ENCODE measurements at places on chromosomes 3 and 15.

DNA sequence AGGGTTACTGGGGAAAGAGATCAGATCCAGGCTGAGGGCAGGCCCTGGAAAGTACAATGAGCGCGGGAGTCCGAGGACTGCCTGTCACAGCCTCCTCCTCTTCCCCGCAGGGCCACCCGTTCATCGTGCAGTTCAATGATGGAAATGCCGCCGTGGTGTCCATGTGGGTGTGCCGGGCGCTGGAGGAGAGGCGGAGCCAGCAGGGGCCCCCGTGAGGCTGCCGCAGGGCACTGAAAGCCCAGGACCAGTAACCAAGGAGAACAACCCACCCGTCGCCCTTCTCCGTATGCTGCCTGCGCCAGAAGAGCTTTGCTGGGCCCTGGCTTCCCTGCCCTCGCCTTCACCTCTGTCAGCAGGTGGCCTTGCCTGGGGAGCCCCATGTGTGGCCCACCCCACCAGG is 18.8 kb upstream of the SKOR1 start:
- H3K36me3 ChIP-seq: peaks cover 15% of the 10 kb centered on the region
- H3K27me3 ChIP-seq: no peaks in the 10 kb centered on the region
- H3K4me3 ChIP-seq: no peak overlapping the region
- peaks cover 18% of the 10 kb centered on the region for H3K4me1 ChIP-seq

- H3K4me1 ChIP-seq: no peaks in the 10 kb centered on the region
- H3K27ac ChIP-seq: no peak overlapping the region
- no peaks in the 10 kb centered on the region for H3K27me3 ChIP-seq
- no peak overlapping the region for H3K4me3 ChIP-seq
- no peaks in the 10 kb centered on the region for H3K36me3 ChIP-seq
These were observed 87.9 kb downstream of the WDR72 start for GRCh38 chr15:53671545-53671944.

GRCh38 chr15:97215629-97216028 is 744.9 kb upstream of the ARRDC4 start:
- no peak for DNase-seq
- no peak overlapping the region for H3K4me3 ChIP-seq
- H3K4me1 ChIP-seq: no peaks in the 10 kb centered on the region

DNA sequence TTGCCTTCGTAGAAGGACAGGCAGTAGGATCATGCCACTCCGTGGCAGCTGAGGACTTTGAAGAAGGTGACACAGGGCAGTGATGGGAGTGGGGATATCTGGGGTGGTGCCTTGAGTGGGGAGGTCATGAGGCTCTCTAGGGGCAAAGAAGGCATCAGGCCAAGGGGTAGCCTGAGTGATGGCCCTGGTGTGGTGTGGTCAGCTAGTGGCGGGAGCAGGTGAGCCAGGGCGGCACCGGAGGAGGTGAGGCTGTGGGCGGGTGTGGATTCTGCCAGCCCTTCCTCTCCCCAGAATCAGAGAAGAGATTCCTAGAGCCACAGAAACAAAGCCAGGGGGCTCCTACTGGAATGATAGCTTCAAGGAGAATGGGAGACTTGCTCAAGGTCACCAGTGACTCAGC is 18.4 kb downstream of the WNT7A start:
- DNase-seq: no peak
- H3K4me3 ChIP-seq: no peak overlapping the region
- no peak overlapping the region for H3K27ac ChIP-seq

GRCh38 chr3:69309814-69310213 is 76.1 kb downstream of the FRMD4B start:
- H3K36me3 ChIP-seq: peaks cover 52% of the 10 kb centered on the region
- H3K27me3 ChIP-seq: no peaks in the 10 kb centered on the region
- DNase-seq: no peak
- H3K4me3 ChIP-seq: no peak overlapping the region

DNA sequence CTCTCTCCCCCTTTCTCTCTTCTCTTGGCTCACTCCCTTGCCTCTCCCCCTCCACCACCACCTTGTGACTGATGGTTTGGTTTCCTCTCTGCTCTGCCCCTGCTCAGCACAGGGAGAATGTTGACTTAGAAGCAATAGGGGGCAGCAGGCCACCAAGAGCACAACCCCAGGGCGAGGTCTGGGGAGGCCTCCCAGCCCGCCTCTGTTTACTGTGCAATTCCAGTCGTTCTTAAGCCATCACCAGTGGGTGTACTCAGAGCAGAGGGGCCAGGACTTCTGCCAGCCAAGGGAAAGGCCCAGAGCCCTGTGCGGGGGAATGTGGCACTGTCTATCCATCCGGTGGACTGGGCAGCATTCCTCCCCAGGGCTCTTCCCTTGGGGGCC is 5.7 kb upstream of the APEH start:
- no peaks in the 10 kb centered on the region for H3K27me3 ChIP-seq
- no peak for DNase-seq
- H3K4me3 ChIP-seq: no peak overlapping the region
- H3K4me1 ChIP-seq: peaks cover 12% of the 10 kb centered on the region

- H3K27me3 ChIP-seq: no peaks in the 10 kb centered on the region
- H3K4me1 ChIP-seq: no peaks in the 10 kb centered on the region
- H3K36me3 ChIP-seq: no peaks in the 10 kb centered on the region
- H3K4me3 ChIP-seq: no peak overlapping the region
- DNase-seq: no peak
- no peak overlapping the region for H3K27ac ChIP-seq
These were observed 545.0 kb downstream of the OTOL1 start for GRCh38 chr3:162041622-162042021.

DNA sequence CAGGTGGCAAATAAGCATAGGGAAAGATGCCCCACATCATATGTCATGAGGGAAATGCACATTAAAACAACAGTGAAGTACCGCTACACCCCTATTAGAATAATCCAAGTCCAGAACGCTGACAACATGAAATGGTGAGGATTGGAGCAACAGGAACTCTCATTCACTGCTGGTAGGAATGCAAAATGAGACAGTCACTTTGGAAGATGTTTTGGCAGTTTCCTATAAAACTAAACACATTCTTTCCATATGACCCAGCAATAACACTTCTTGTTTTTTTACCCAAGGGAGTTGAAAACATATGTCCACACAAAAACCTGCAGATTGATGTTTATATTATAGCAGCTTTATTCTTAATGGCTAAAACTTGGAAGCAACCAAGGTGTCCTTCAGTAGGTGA is 116.4 kb upstream of the TOPAZ1 start:
- no peaks in the 10 kb centered on the region for H3K36me3 ChIP-seq
- H3K27ac ChIP-seq: no peak overlapping the region
- H3K27me3 ChIP-seq: peaks cover under 1% of the 10 kb centered on the region
- H3K4me1 ChIP-seq: no peaks in the 10 kb centered on the region

- no peak for DNase-seq
- H3K4me1 ChIP-seq: no peaks in the 10 kb centered on the region
- no peaks in the 10 kb centered on the region for H3K36me3 ChIP-seq
- no peaks in the 10 kb centered on the region for H3K27me3 ChIP-seq
- H3K4me3 ChIP-seq: no peak overlapping the region
These were observed 56.0 kb downstream of the ATP2B2 start for GRCh38 chr3:10449436-10449835.

GRCh38 chr3:153349108-153349499 is 187.1 kb downstream of the RAP2B start:
- no peaks in the 10 kb centered on the region for H3K4me1 ChIP-seq
- no peaks in the 10 kb centered on the region for H3K27me3 ChIP-seq
- no peaks in the 10 kb centered on the region for H3K36me3 ChIP-seq
- no peak overlapping the region for H3K4me3 ChIP-seq
- H3K27ac ChIP-seq: no peak overlapping the region

GRCh38 chr3:110946810-110947209 is 124.8 kb upstream of the NECTIN3 start:
- H3K36me3 ChIP-seq: 0 out of 2 replicates have a peak, but pooled peaks cover 4% of the 10 kb centered on the region
- no peak for DNase-seq
- H3K4me3 ChIP-seq: no peak overlapping the region
- H3K27ac ChIP-seq: no peak overlapping the region

DNA sequence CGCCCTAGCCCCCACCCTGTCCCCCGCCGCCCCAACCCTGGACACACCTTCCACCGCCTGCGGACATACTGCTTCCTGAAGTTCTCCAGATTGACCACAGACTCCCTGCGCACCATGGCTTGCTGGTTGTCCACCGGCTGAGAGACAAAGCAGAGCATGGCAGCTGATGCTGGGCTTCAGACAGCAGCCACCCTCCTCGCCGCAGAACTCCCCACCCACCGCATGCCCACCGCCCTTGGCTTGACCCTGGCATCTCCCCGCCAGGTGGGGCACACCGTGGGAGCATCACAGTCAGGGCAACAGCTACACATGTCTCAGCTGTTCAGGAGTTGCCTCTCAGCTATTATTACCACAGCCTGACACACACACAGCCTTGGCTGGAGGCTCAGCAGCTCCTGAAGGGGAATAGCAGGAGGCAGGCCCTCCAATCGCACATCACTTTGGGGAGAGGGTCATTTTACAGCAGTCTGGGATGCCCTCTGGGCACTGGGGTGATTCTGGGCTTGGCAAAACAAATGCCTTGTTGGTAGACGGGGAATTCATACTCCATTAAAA is 78.4 kb upstream of the HERC1 start:
- H3K4me1 ChIP-seq: no peaks in the 10 kb centered on the region
- DNase-seq: no peak
- no peak overlapping the region for H3K27ac ChIP-seq
- peaks cover 6% of the 10 kb centered on the region for H3K27me3 ChIP-seq

- no peak for DNase-seq
- H3K4me1 ChIP-seq: peaks cover 4% of the 10 kb centered on the region
- H3K27ac ChIP-seq: no peak overlapping the region
These were observed 54.0 kb downstream of the OTOL1 start for GRCh38 chr3:161550491-161551195.

- no peak overlapping the region for H3K27ac ChIP-seq
- no peak overlapping the region for H3K4me3 ChIP-seq
- H3K36me3 ChIP-seq: no peaks in the 10 kb centered on the region
- H3K4me1 ChIP-seq: no peaks in the 10 kb centered on the region
- no peaks in the 10 kb centered on the region for H3K27me3 ChIP-seq
- no peak for DNase-seq
These were observed 219.5 kb upstream of the LRTM1 start for GRCh38 chr3:55147406-55147805.

DNA sequence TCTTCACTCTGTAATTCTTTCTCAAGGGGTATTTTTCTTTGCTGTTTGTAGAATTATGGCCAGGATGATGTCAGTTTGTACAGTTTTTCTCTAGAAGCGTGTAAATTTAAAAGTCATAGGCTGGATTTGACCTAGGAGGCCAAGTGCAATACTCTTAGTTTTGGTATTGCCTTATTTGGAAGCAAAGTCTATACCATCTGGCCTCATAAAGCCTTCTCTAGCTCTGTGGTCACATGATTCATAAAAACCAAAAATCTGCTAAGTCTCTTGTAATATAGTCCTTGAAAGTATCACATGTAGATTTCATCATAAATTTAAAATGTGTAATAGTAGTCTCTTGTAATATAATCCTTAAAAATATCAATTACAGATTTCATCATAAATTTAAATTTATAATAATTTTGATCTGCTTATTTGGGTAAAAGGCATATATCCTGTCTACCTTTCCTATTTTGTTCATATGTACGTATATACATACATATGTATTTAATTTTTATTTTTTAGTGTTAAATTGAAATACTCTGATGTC is 25.6 kb downstream of the TEX9 start:
- DNase-seq: no peak
- H3K36me3 ChIP-seq: no peaks in the 10 kb centered on the region
- no peaks in the 10 kb centered on the region for H3K27me3 ChIP-seq
- no peak overlapping the region for H3K4me3 ChIP-seq
- H3K4me1 ChIP-seq: no peaks in the 10 kb centered on the region

DNA sequence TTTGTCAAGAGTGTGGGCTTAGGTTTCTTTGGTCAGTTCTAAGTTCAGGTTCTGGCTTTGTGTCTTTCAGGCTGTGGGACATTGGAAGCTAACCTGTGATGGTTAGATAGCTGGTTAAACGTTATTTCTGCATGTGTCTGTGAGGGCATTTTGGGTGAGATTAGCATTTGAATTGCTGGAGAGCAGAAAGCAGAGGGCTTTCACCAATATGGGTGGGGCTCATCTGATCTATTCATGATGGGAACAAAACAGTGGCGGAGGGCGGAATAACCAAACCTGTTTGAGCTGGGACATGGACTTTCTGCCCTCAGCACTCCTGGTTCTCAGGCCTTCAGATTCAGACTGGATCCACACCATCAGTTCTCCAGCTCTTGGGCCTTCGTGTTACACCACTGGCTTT is 195.4 kb downstream of the KLF13 start:
- no peaks in the 10 kb centered on the region for H3K36me3 ChIP-seq
- no peak overlapping the region for H3K4me3 ChIP-seq
- no peak for DNase-seq
- no peaks in the 10 kb centered on the region for H3K4me1 ChIP-seq
- H3K27me3 ChIP-seq: peaks cover 6% of the 10 kb centered on the region

- H3K36me3 ChIP-seq: no peaks in the 10 kb centered on the region
- no peaks in the 10 kb centered on the region for H3K4me1 ChIP-seq
- no peaks in the 10 kb centered on the region for H3K27me3 ChIP-seq
- no peak overlapping the region for H3K27ac ChIP-seq
These were observed 47.3 kb downstream of the IQSEC1 start for GRCh38 chr3:13025778-13026518.

- H3K27ac ChIP-seq: no peak overlapping the region
- no peaks in the 10 kb centered on the region for H3K27me3 ChIP-seq
- no peak overlapping the region for H3K4me3 ChIP-seq
- no peak for DNase-seq
These were observed 200.3 kb upstream of the SUCLG2 start for GRCh38 chr3:67854663-67855062.

GRCh38 chr3:171385086-171385485 is 75.1 kb downstream of the TNIK start:
- no peaks in the 10 kb centered on the region for H3K36me3 ChIP-seq
- H3K4me1 ChIP-seq: no peaks in the 10 kb centered on the region
- H3K27me3 ChIP-seq: no peaks in the 10 kb centered on the region
- H3K4me3 ChIP-seq: no peak overlapping the region
- DNase-seq: no peak

Measured in DND-41 (cell line).